ENCODE measurements at places on chromosomes 1 and 21.

DNA sequence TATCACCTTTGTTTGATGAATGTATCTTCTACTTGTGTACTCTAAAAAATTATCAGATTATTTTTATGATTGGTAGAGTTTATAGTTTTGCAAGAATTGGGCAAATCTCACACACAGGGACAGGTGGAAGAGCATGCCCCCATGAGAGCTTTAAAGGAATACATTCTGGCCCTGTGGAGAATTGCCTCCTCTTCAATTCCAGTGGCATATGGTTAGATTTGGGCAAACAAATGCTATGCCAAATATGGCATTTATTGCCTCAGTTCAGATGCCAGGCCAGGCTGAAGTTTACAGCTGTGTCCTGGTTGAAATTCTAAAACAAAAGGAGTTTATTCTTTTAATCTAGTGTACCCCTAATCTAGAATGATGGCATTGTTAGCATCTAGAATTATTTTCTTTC, 162.4 kb upstream of the CACYBP start:
- no peak for DNase-seq

GRCh38 chr1:202126426-202126825, 3.7 kb downstream of the GPR37L1 start:
- DNase-seq: no peak

DNA sequence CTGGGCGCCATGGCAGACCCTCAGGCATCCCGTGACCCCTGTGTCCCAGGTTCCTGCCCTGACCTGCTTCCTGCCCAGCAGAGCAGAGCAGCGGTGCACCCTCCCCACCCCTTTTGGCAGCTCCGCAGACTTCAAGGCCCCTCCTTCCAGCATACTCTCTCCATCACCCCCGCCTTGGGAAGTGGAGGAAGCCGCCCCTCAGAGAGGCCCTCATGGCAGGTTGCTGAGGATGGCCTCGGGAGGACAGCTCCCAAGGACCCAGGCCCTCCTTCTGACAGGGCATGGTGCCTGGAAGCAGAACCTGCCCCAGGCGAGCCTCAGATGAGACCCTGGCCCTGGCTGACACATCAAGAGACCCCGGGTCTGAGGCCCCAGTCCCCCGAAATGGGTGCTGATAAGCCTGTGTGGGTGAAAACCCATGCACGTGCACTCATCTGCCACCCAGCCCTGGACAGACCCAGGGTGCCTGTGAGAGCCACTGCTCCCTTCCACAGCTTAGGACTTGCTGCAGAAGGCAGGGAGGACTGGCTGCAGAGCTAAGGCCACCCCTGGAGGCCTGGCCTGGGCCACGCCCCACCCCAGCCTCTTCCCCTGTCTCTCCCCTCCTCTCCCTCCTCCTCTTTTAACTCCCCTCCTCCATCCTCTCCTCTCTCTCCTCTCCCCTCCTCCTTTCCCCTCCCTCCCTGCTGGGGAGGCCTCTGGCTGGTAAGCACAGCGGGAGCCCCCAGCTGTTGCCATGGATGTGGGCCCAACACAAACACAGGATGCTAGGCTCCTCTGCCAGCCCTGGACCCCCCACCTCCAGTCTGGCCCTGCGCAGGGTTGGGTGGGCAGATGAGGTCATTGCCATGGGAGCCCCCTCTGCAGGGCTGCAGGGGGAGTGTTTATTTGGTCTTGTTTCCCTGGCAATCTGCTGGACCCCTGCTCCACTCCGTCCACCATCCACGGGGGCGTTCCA, 33.7 kb downstream of the WNT9A start:
- peak; percentile 91 for DNase-seq

GRCh38 chr1:85440612-85441011, 24.3 kb downstream of the DDAH1 start:
- DNase-seq: peak; percentile 50

- no peak for DNase-seq
These were observed 849 bp downstream of the NFIA start for GRCh38 chr1:61083013-61083806.

DNA sequence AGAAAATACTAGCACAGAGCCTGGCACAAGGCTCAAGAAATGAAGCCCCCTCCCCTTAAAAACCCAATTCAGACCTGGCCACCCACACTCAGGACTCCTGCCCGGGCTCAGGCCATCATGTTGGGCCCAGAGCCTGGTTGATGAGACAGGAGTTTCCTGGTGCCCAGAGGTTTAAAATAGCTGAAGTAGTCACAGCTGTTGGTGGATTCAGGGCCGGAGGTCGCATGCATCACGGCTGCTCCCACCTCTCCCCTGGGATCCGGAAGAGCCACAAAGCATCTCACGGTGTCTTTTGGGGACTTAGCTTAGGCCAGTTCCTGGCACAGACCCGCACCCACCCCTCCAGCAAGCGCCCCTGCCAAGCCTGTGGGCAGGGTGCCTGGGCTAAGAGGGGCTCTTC, 2.6 kb upstream of the PADI2 start:
- peak; percentile 73 for DNase-seq

DNA sequence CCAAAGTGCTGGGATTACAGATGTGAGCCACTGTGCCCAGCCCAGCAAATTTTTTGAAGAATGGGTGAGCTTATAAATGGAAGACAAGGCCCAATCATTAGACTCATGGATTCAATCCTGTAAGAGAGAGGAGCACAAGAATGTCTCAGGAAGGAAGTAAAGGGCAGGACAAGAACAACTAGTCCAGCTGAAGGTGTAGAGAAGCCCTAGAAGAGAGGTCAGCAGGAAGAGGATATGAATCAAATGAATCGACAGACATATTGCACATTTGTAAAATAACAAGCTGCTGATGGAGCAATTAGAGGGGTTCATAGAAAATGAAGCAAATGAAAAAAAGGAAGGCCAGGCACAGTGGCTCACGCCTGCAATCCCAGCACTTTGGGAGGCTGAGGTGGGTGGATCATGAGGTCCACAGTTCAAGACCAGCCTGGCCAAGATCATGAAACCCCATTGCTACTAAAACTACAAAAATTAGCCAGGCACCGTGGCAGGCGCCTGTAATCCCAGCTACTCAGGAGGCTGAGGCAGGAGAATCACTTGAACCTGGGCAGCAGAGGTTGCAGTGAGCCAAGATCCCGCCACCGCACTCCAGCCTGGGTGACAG, 74.9 kb downstream of the MIS18A start:
- no peak for DNase-seq

- DNase-seq: no peak
These were observed 4.1 kb upstream of the COL6A2 start for GRCh38 chr21:46093668-46094400.

- no peak for DNase-seq
These were observed 298.8 kb downstream of the BRINP2 start for GRCh38 chr1:177469519-177469918.

DNA sequence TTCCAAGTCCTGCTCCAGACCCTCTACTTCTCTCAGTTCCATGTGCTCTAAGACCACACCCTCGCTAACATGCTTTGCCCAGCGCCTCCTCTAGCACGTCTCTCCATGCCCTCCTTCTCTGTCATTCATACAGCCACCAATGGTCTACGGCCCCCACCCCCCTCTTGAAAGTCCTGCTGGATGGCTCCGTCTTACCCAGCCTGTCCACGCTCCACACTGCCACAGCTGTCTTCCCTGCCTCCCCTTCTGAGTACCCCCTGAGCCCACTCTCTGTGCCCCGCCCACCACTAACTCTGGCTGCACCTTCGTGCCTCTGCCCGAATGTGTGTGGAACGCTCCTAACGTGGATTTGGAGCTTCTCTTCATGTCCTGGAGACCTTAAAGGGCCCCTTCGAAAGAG, 244.6 kb downstream of the TRABD2B start:
- DNase-seq: peak; percentile 69

Data from tongue (tissue), 3 donors.